ENCODE measurements at places on chromosomes 13 and 19.

DNA sequence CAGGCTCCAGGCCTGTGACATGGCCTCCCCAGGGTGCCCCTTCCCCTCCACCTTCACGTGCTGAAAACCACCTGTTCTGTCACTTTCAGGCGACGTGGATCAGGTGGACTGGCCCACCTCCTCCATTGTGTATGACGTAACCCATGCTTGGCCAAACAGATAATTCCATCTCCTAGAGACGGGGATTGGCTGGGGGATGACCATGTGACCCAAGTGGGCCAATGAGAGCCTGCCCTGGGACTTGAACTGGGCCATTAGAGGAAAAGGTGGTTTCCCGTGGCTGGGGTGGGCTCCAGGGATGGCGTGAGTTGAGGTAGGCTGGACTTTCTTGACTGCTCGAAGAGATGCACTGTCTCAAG lies 3.6 kb upstream of the ADAMTSL5 start:
- DNase-seq: no peak

GRCh38 chr13:40149611-40150274 lies 494.3 kb downstream of the COG6 start:
- no peak for DNase-seq

DNA sequence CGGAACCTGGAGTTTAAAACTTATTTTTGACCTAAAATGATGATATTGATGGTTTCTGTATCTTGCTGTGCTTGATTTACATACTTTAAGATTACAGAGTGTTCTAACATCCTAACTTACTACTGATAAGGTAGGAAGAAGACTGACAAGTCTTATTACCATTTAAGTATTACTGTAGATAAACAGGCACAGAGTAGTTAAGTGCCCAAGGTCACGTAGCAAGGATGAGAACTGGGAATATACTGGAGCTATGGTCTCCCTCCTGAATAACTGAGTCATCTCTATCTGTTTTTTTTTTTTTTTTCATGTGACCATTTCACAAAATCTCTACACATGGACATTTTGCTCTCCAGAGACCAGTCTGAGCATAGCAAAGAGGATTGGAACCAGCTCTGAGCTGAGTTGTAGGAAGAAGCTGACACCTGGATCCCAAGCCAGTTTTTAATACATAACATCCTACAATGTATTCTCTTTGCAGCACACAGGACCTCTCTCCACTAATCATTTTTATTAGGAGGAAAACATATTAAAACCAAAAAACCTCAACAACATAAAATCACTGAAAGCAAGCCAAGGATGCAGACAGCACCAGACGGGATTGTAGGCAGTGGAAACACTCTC lies 173.5 kb downstream of the DNAJC15 start:
- DNase-seq: no peak

GRCh38 chr13:93001866-93002461 lies 224.6 kb upstream of the GPC6 start:
- DNase-seq: no peak

DNA sequence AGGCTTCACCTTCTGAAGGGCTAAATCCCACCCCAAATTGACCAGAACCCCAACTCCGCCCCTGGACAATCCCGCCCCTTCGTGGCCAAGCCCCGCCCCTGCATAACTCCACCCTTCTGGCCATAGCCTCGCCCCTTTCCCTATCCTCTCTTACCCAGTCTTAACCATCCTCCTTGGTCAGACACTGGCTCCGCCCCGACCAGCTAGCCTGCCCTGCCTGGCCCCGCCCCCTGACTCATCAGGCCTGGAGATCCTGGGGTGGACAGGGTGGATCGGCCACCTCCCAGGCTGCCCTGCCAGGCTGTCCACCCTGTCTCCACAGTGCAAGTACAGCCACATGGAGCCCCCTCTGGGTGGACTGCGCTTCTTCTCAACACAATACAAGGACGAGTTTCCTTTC lies 8.0 kb upstream of the ZNF358 start:
- peak; percentile 86 for DNase-seq

GRCh38 chr19:46124638-46125115 lies at the start of gene IGFL3:
Gene IGFL3 (minus strand): TSS chr19:46124688. CDS start chr19:46124649, 39 bp downstream.
- DNase-seq: no peak

DNA sequence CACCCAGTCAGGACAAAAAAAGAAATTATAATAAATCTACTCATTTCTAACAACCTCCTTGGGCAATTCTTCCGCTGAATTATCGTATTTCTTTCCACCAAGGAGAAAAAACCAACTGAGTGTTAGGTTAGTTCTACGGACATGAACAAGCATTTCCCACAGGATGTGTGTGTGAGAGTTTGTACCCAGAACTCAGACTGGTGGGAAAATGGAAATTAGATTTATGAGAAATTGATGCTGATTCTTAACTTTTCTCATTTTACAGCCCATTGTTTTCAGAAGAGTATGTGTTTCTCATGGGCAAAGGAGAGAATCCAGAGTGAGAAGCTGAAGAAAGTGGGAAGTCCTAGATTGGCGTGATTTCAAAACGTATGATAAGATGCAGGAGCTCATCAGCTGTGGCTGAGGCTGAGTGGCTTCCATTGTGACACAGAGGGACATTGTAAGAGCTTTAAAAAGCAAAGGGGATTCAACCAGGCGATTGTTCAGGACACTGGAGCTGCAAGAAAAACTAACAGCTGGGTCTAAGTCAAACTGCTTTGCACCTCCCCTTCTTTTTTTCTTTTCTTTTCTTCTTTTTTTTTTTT lies 184.7 kb upstream of the ARGLU1 start:
- no peak for DNase-seq

DNA sequence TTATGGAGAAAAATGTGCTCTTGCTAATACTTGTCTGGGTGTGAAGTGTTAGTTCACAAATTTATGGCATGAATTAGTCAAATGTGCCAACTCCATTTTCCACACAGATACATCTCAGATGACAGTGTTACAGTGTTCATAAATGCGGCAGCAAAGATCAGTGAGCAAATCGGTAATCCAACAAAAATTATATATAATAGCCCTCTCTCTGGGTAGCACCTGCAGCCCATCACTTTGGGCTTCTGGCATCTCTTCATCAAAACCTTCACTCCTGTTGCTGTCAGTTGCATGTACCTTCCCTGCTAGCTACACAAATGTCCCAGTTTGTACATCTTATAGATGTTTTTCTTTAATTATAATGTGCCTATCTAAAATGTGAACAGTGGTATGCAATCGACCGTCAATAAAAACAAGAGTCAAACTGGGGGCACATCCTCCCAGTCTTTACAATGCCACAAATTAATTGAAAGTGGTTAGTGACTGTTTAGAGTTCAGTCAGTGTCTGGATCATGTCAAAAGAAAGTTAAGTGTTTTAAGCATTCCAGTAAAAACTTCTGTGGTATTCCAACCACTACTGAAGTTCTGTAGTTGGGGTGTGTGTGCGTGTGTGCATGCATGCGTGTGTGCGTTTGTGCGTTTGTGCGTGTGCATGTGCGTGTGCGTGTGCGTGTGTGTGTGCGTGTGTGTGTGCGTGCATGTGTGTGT lies 448.9 kb downstream of the DCT start:
- no peak for DNase-seq

- no peak for DNase-seq
These were observed 3.0 kb upstream of the IL12RB1 start for GRCh38 chr19:18089726-18090125.

DNA sequence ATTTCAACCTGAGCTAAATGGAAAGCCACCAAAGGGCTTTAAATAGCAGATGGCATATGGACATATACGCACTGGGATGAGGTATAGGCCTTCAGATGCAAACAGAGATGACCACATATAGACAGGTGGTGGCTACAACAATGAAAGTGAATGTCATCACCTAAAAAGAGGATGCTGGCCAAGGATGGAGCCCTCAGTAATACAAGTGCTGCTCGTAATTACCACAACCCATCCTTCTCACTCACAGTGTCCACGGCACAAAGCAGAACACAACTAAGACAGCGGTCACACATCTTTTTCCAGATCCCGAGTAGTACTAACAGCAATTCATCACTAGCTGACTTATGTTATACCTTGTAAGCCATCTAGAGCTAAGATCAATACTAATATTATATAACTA lies 18.2 kb upstream of the DOCK9 start:
- DNase-seq: no peak

GRCh38 chr19:46786236-46787039 lies 2.0 kb downstream of the SLC1A5 start:
- DNase-seq: peak; percentile 79

- DNase-seq: no peak
These were observed 24.9 kb upstream of the MEDAG start for GRCh38 chr13:30881191-30881651.

DNA sequence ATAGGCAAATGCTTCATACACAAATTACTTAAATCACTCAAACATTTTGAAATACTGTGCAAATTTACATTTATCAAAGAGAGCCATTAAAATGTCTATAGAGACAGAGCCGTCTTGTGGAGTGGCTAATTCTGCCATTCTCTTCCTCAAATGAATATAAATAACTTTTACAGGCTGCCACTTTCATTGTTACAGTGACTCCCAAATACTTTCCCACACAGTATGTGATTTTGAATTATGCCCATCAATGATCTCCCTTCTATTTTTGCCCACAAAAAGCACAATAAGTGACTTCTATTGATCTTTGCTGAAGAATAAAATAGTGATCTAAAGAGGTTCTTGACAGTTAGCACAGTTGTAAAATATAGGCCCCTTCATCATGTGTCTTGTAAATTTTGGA lies 1244.9 kb downstream of the PCDH17 start:
- no peak for DNase-seq

- DNase-seq: no peak
These were observed 661.0 kb upstream of the MIR17HG start for GRCh38 chr13:90686442-90686841.

- DNase-seq: no peak
These were observed 41.4 kb downstream of the CEBPG start for GRCh38 chr19:33414667-33415605.

- peak; percentile 12 for DNase-seq
These were observed 1.7 kb downstream of the DPY19L3 start for GRCh38 chr19:32407004-32407992.

DNA sequence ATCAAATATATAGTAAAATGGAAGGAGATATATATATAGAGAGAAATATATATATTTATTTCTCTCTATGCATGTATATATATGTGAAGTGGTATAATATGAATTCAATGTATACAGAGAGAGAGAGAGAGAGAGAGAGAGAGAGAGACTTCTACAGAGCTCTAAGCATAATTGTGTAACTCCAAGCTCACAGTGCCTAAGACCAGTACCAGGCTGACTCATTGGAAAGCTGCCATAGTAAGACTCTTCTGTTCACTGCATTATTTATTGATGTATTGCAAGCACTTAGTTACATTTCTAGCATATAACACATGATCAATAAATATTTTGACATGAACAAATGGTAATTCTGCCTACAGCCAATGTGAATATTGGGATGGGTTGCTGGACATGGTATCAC lies 1734.7 kb downstream of the SLITRK1 start:
- DNase-seq: no peak

DNA sequence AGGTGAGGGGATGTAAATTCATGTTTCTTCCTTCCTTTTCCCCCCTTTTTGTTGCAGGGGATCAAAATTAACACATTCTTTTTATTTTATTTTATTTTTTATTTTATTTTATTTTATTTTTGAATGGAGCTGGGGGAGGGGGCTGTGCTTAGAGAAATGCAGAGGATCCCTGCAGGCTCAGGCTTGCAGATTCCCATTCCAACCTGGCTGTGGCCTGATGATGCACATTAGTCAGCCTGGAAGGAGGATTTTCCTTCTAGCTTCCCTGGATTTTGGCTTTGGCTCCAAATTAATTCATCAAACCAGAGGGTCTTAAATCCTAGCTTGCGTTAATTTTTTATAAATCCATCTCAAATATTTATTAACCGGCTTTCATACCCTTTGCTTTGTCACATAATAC lies 67.0 kb downstream of the FREM2 start:
- DNase-seq: no peak

GRCh38 chr13:19862481-19863313 lies 752 bp downstream of the ZMYM5 start:
- DNase-seq: peak; percentile 35

DNA sequence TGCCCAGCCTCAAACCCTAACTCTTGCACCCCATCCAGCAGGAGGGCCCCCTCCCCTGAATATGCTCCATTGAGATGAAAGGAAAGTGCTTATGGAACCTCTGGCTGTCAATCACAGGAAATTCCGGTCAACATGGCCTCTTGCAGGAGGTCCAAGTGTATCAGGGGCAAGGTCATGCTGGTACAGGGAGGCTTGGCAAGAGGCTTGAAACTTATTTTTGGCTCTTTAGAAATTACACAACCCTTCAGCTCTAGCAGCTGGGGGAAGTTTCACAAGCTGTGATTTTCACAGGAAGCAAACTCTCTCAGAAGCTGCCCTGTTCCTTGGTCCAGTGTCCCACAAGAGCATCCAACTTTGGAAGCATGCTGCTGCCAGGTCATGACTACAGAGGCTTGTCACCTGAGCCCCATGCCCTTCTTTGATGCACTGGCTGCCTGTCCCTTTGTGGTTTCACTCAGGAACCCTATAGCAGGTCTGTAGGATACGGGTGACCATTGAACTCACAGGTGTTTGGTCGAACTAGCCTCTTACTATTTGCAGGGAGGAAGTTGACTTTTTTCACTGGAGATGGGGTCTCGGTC lies 8.4 kb downstream of the ASF1B start:
- no peak for DNase-seq

DNA sequence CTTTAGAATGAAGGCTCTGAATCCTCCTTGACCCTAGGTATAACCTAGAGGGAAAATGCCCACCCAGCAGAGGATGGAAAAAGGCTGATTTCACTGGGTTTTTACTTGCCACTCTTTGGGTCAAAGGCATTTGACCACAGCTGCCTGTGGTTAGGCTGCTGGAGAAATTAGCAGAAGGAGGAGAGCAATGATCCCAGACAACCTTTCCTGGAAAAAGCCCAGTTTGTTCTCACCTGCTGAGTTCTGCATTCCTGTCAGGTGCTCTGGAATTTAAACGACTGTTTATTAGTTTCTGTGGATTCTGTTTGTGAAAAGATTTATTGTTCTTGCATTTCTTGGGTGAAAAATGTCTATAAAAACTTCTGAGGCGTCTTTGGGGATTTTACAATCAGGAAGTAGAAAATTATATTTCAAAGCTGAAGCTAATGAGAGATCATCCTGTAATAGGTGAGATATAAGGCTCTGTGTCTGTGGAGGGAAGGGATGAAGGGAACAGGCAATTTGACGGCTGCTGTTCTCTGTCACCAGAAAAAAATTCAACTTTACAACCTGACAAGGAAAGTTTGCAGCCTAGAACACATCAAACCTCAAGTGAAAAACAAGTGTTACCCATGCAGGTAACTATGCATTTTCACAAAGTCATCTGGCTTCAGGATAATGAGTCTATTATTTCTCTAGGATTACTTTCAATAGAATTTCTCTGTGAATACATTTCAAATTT lies 519.7 kb downstream of the DIAPH3 start:
- no peak for DNase-seq

DNA sequence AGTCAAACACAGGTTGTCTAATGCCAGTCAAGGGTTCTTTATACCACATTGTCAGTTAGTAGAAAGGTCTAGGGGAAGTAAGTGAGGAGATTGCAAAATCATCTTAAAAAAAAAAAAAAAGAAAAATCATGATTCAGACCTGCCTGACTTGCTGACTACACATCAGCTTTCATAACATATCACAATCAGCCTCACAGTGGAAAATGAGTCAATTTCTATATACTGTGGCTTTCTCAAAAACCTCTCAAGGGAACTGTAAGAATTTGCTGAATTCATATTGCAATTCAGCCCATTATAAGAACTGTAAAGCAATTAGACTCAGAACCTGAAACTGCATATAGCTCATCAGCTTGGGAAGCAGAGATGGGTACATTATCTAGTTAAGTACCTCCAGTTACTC lies 75.3 kb upstream of the GPC6 start:
- DNase-seq: no peak

- DNase-seq: no peak
These were observed 151.5 kb downstream of the ZNF737 start for GRCh38 chr19:20414120-20414519.
